Posterior cingulate gyrus (tissue), 11 donors: ENCODE measurements at places on chromosomes 3 and 15.

- no peak for DNase-seq
Measured at GRCh38 chr3:161096771-161097367, 8.3 kb downstream of the B3GALNT1 start.

DNA sequence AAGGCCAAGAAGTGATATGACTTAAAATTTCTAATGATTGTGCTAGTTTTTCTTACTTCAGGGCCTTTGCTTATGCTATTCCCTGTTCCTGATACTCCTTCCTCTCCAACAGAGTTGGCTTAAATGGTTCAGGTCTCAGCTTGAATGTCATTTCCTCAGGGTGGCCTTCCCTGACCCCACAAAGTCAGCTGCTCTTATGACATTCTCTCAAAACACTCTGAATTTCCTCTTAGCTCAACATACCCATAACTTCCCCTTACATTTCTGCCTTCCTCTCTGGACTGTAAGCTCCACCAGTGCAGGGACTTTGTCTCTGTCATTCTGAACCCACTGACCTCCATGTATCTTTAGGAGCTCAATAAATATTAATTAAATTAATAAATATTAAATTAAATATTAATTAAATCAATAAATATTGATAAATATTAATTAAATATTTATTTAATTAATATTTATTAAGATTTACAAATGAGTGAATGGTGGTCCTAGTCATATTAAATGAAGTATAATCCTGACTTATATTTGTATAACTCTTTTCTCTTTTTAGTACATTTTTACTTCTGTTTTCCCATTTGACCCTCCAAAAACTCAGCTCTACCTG lies 17.9 kb upstream of the TMCC1 start:
- DNase-seq = no peak

DNA sequence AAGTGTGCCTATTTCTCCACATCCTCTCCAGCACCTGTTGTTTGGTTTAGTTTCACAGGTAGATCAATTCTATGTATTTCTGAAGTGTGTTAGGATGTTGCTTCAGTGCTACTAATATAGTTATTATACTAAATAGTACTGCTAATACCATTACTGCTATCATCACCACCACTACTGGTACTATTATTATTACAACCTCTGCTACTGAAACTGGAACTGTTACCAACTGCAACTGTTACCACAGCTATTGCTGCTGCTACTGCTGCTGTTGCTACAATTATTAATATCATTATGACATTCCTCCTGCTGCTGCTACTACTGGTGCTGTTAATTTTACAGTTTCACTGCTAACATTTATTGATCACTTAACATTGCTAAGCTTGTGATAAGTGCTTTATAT lies 8.3 kb upstream of the LMOD3 start:
- DNase-seq = no peak

GRCh38 chr3:47265725-47266428 lies 16.7 kb downstream of the KIF9 start:
- DNase-seq = no peak

DNA sequence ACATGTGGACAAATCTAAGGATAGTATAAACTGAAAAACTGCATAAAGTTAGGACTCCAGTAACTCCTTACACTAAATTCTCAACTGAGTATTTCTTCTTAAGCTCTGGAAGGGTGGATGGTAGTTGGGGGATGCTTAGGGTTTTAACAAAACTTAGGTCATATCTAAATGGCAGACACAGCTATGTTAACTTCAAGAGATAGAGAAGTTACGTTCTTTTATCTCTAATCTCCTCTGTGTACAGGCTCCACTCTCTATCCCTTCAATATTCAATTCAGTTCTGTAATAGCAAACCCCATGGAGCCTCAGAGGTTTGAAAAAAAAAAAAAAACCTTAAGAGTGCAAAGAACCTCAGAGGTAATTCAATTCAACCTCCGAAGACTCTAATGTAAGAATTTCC lies 3.1 kb downstream of the CMTM6 start:
- DNase-seq = no peak

- DNase-seq = peak; percentile 80
Measured at GRCh38 chr15:74259821-74260607, 23.9 kb downstream of the CCDC33 start.

DNA sequence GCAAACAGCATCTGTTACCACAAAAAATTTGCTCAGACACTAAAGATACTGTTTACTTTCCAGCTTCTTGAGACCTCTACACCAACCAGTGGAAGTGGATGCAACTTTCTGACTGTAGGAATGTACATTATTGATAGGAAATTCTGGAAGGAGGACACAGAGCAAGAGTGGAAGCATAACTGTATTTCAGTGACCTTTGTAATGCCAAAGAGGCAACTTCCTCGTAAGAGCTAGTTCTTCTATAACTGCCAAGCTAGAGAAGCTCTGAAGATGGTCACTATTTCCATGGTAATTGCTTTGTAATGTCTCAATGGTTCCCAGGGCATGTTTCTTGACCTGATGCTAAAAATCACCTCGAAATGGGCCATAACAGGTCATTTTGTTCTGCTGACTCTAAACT lies 96.3 kb upstream of the SLC2A2 start:
- DNase-seq = no peak

GRCh38 chr3:128226795-128227395 lies 73.6 kb downstream of the EEFSEC start:
- peak; percentile 32 for DNase-seq

DNA sequence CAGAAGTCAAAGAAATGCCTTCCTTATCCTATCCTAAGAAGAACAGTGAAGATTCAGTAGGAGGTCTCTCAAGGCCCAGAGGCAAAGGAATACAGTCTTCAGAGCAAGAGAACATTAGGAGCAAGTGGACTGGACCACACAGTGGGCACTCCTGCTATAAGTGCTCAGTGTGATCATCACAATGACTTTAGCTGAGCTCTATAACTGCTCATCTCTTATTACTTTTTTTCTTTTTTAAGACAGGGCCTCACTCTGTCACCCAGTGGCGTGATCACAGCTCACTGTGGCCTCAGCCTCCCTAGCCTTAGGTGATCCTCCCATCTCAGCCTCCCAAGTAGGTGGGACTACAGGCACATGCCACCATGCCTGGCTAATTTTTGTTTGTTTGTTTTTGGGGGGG lies 48.1 kb downstream of the COL8A1 start:
- no peak for DNase-seq

DNA sequence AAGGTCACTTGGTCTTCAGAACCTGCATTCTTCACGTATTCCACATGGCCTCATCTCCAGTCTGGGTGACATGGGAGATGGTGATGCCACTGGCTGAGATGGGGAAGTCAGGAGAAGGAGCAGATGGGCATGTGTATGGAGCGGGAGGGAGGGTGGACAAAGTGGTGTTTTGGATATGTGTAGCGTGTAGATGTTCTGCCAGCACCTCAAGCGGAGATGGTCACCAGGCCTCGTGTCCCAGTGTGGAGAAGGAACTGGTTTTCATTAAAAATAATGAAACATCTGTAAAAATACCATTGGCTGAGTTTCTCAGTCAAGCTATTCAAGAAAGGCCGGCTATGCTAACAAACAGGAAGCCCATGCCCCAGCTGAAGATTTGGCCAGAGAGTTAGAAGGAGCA lies 26.2 kb downstream of the LARP6 start:
- DNase-seq = no peak

DNA sequence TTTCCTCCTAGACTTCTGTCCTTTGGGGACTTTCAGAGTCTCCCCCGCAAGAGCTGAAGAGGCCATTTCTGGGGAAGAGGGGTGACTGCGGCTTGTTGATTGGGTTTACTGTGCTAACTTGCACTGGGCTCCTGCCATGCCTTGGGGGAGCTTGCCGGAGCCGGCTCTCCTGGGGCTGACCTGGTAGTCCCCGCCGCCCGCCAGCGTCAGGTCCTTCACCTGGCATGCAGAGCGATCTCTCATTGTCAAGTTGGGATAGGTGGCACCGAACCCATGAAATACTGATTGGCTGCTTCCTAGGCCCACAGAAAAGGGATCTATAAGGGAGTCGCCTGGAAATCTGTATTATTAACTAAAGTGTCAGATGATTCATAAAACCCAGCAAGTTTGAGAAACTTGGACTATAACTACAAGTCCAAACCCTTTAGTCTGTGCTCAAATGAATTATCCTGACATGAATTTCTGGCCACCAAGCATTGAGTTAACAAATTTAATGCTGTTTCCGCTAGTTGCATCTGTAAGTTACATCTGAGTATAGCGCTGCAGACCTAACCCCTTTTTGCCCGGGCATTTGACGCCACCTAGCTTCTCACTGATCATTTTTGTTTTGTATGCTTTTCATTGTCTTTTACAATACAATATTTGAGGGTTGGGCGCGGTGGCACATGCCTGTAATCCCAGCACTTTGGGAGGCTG lies 607 bp upstream of the IMP3 start:
- DNase-seq = no peak

DNA sequence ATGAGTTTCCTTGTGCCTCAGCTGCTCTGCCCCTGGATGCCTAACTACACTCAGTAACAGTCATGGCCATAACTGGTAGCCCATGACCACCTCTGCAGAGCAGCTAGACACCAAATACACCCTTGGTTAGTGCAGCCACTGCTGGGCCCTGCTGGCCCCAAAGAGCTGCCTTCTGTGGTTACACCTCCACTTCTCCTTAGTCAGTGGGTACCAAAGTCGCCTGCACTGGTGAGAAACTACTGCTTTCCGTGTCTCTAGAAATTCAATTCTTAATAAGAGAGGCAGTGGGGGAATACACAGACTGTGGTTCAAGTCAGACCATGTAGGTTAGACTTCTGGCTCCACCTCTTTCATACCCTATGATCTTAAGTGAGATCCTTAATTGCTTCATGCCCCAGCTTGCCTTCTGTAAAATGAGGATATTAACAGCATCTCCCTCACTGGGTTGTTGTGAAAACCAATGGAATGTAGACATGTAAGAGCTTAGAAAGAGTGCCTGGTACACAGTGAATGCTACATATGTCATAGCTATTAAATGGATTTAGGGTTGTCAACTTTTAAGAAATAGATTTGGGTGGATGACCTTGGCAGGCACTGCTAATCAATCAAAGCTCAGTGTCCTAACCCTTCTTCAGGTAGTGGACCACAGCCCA lies 18.2 kb downstream of the HEG1 start:
- DNase-seq = no peak

- no peak for DNase-seq
Measured at GRCh38 chr3:56547486-56547885, 9.5 kb upstream of the CCDC66 start.

GRCh38 chr3:175295248-175296130 lies 436.4 kb downstream of the NAALADL2 start:
- DNase-seq = no peak

DNA sequence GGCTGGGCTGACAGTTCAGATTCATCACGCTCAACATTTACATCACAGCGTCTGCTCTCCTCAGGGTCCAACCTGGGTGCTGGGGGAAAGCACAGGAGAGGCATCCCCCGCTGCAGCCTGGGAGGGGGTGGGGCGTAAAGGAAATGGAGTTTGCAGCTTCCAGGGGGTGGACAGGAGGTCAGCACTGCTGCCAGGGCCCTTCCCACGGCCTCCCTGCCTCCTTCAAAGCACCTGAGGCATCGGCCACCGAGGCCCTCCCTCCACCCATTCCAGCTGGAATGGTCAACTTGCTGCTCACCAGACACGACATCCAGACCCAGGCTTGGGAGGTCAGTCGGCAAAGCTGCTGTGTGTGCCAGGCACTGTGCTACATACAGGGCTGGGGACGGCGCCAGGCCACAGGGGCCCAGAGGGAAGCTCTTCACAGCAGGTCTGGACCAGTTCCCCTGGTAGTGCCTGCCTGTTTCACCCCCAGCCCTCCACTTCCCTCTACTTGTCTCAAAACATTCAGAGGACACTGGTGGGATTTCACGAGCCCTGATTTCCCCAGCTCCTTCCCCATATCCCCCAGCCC lies 120.7 kb downstream of the ANP32A start:
- peak; percentile 28 for DNase-seq
